ENCODE measurements at places on chromosomes 5 and 9.
A peak's percentile ranks its signal among the peaks of the same experiment; 100 is the strongest.

- DNase-seq = peak; percentile 70
Observed at GRCh38 chr9:93116072-93116961, 17.7 kb downstream of the NINJ1 start.

DNA sequence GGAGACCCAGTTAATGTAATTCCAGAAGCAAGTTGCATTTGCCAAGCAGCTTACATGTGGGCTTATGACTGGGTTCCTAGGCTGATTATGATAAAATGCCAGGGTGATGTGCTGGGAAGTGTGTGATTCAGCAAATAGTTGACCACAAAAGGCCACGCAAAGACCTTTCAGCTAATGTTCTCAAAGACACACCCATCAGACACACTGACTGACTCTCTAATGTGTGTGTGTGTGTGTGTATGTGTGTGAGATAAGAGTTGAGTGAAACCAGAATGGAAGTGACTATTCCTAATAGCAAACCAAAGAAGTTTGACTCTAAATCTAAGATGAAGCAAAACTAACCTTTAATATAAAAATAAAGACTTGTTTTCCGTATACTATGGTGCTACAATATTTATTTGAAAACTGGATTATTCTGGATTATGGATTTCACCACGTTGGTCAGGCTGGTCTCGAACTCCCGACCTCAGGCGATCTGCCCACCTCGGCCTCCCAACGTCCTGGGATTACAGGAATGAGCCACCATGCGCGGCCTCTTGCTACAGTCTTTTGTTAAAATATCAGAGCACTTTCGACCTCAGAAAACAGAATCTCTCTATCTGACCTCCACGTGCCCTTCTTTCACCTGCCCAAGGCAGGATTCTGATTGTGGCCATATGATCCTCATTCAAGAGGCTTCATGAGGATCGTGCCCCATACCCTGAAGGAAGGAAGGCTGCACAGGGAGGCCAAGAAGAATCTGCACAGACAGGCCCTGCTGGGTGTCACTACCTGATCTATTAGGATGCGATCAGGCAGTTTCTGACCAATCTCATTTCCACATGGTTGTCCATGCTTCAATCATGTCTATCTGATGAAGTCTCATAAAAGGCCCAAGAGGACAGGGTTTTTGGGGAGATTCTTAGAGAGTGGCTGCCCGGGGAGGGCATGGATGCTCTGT, 75.6 kb downstream of the USP20 start:
- peak; percentile 85 for DNase-seq

DNA sequence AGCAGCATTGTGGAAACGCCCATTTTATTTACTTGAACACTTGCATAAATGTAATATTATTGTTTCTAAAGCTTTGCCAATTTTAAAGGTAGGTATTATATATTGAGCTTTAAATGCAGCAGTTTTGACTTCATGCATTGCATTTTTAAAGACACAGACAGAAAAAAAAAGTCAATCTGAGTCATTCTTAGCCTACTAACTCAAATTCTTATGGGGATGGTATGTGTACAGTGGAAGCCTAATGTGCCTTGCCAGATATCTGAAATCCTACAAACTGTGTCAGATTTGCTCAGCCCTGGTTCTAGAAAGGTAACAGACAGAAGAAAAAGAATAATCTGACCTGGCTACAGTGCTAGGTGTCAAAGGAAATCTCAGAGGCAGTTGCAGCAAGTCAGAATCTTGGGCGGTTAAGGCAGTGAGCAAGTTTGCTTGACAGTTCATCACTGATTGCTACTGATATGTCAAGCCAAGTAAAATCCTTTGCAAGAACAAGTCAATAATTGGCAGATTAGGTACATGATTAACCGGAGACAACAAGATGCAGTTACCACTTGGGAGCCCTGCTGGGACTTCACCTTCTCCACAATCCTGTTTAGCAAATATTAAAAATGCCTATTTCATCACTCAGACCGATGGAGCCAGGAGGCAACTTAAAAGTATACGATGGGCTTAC, 224.8 kb upstream of the WWC1 start:
- DNase-seq = no peak

- DNase-seq = peak; percentile 91
Observed at GRCh38 chr9:133144142-133144903, 19.4 kb downstream of the GBGT1 start.

DNA sequence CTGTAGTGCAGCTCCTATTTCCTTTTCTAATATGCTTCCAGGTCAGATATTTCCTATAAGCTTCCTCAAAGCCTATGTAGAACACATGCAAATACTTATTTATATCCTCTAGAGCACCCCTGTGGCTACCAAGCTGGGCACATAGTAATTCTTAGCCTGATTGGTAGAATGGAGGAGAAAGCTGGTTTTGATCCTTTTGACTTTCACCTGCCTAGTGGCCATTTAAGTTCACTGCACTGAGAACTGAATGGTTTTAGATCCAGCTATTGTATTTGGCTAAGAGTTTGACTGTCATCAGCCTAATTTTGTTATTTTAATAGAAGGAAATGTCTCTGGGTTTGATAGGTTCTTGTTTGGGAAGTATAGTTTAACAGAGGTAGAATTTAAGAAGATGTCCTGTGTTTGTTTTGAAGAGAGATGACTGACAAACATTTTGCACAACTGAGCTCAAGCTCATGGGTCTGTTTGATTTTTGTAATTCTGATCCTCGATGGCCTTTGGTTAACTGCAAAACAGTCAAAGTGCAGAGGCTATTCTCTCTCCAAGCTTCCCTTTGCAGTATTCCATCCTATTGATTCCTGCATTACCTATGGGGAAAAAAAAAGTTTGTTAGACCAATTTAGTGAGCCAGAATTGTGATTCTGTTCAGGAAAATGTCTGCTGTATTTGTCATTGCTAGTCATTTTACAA, 85.4 kb downstream of the KCNN2 start:
- no peak for DNase-seq

- DNase-seq = no peak
Observed at GRCh38 chr9:8391132-8391531, 591.6 kb upstream of the DMAC1 start.

DNA sequence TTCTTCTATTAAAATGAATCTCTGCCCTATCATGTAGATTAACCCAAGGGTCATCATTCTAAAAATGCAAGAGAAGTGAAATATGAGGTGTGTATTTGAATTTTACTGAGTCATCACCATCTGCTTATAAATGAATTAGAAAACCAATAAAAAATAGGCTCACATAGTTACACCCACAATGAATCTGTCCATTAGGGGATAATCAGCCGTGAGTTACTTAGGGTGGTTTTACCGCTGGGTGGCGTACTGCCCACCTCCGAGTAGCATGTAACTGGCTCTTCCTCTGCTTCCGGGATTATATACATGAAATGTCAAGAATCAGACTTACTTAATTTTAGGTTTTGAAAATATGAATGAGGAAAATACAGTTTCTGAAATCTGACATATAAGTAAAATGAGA, 332.9 kb upstream of the CCNG1 start:
- DNase-seq = no peak

DNA sequence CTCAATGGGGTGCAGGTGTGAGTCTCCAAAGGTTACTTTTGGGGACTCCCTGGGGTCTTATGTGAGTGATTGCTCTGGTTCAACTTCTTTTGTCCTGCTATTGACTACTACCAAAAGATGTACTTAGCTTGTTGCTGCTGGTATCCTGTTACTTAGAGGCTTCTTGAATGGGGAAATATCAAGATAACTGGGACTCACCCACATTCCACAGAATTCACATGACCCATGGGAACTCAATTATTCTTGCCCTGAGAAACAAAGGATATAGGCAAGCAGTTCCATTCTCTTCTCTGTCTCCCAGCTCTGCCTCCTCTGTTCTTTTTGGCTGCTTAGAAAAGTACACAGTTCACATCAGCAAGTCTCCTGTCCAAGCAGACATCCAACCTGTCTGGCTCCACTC, 105.9 kb downstream of the UNC13B start:
- no peak for DNase-seq

- DNase-seq = peak; percentile 90
Observed at GRCh38 chr9:136551401-136552116, 5.7 kb upstream of the NOTCH1 start.

- DNase-seq = peak; percentile 87
Observed at GRCh38 chr9:100111235-100111634, 12.2 kb downstream of the INVS start.

DNA sequence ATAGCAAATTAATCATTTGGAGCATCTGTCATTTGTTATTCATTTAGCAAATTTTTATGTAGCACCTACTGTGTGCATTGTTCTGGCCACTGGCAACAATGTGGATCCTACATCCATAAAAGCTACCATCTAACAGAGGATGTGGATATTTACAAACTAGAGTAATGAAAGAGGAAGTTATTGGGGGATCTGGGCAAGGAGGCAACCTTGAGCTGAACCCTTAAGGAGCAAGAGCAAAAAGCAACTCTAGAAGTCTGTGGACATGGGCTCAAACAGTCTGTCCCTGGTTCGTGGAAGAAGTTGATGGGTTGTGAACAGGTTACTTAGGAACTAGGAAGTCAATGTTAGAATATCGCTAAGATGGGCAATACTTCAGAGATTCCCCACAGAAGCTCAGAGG, 259.9 kb downstream of the SYK start:
- DNase-seq = no peak

DNA sequence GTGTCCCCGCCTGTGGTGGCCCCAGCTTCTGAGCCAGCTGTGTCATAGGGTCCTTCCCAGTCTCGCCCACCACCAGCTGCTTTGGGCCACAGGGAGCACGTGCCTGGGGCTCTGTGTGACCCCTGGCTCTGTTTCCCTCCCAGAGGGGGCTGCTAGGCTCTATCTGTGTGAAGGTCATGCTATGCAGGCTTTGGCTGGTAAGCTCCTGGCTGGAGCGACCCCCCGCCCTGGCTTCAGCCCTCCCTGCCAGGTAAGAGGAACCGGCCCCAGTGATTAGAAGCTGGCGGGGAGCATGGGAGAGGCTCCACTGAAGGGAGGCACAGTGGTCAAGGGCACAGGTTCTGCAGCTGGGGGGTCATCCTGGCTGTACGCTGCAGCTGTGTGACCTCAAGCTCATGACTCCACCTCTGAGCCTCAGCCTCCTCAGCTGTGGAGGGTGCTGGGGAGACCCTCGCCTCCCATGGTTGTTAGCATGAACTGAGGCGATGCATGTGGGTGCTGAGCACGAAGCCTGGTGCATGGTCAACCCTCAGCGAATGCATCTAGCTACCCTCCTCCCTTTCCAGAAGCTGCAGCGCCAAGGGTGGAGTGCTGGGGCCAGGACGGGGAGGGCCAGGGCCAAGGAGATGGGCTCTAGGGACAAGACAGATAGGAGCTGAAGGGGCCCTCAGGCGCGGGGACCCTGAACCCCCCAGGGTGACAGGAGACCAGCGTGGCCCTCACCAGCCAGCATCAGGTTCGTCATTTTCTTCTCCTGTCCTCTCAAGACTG, 163.8 kb upstream of the MVB12B start:
- DNase-seq = no peak

DNA sequence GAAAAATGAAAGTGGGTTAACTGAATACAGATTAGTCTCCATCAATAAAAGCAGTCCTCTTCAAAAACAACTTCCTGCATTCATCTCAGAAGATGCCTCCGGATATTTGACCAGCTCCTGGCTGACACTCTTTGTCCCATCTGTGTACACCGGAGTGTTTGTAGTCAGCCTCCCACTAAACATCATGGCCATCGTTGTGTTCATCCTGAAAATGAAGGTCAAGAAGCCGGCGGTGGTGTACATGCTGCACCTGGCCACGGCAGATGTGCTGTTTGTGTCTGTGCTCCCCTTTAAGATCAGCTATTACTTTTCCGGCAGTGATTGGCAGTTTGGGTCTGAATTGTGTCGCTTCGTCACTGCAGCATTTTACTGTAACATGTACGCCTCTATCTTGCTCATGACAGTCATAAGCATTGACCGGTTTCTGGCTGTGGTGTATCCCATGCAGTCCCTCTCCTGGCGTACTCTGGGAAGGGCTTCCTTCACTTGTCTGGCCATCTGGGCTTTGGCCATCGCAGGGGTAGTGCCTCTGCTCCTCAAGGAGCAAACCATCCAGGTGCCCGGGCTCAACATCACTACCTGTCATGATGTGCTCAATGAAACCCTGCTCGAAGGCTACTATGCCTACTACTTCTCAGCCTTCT, 16.6 kb downstream of the F2R start:
- DNase-seq = no peak

DNA sequence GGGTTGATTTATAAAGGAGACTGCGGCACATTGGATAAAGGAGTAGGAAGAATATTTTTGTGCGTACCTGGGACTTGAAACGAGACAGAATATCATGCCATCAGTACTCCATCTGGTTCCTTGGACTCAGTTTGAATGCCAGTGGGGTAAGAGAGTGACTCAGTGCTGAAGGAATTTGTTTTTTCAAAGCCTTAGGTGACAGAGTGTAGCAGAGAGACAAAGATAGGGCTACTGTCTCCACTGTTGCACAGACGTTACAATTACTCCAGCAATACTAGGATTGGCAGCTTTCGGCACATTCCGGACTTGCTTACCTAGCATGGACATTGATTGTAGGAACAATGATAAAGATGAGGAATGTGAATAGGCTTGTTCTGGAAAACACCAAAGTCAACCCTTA, 250.7 kb downstream of the KCTD16 start:
- DNase-seq = no peak

- no peak for DNase-seq
Observed at GRCh38 chr5:107955321-107955720, 284.6 kb upstream of the EFNA5 start.

- no peak for DNase-seq
Observed at GRCh38 chr5:149782895-149783586, 52.9 kb downstream of the PPARGC1B start.

DNA sequence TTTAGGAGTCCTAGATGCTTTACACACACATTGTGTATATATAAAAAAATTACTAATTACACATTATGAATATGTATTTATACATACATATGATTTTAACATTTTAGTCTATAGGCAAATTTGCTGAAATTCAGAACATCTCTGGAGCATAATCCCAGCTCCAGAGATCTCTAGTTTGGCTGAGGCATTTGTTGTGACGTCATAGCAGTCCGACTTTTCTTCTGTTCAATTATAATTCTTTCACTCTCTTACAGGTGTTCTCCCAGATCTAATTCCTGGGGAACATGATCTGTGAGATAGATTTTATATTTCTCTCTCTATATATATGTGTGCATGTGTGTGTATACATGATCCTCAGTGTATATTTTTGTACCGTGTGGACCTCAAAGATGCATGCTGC, 1876.2 kb downstream of the EFNA5 start:
- DNase-seq = no peak

DNA sequence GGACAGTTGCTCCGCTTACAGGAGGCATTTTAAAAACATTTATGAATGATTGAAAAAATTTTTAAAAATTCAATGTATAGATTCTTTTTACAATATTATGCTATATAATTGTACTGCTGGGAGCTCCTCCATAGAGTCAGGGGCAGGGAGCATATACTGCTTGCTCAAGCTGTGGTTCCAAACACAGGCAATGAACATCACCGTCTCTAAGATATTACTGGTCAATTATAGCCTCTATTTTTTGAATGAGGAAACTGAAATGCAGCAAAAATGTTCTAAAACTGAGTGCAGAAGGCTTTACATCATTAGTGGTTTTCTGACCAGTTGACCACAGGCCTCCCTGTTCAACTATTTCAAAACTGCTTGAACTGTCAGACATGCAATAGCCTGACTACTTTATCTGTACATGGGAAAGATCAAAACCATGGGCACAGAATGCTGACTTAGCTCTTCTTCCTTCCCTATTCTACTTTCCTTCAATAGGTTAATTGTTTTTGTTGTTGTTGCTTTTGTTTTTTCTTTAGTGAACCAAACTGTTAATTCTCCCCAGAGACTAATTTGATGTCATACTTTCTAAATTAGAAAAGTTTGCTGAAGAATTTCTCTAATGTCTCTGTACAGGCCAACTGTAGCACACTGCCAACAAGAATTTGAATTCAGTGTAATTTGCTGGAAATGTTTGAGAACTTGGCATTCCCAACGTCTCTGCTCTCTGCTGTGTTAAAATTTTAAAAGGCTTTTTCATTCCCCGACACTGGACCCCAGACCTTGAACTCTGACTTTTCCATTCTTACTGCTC, 107.6 kb upstream of the MPDZ start:
- DNase-seq = peak; percentile 25

All from AG08396 (cell line).